ENCODE measurements at places on chromosomes 3 and 15.

DNA sequence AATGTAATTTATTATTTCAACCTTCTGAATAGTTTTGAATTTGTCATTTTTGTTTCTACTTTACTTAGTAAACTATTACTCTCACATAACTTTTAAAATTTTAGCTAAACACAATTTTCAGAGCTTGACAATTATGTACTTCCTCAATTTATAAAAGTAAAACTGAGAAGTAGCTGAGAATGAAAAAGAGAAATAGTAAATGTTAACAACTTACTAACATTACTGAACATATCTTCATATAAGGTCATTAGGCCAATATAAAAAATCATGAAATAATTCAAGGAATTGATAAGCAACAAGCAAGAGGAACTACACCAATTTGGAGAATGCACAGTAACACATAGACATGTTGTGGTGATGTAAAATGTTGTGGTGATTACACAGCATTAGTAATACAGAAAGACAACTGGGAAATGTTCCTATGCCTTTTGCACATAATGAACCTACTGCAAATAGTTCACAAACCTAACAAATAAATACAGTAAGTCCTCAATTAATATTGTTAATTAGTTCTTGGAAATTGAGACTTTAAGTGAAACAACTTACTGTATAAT lies 137.9 kb downstream of the CBLB start:
- no peak for DNase-seq

DNA sequence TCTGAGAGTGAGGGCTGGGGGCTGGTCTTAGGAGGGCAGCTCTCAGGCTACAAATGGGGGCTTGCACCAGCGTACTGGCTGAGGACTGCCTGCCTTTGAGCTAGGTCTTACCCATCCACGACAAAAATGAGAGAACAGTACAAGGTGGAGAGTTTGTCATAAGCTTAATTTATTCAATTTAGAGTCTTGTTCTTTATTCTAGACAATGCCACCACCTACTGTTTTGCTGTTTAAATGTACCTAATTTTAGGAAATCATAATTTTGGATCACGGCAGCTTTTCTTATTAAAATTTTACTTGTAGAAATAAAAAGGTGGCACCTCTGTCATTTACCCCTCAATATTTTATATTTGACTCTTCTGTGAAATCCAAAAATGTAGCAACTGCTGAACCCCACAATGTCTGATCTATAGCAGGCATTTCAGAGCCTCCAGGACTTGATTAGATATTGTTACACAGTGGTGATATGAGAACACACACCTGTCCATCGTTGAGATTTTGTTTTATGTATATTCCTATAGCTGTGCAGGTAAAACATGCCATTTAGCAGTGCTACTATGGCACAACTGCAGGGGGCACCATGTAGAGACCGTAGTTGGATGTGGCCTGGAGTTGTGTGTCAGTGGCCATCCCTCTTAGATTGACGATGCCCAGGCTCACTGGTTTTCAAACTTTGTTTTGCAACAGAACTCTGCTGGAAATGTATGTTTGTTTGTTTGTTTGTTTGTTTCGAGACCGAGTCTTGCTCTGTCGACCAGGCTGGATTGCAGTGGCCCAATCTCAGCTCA lies 88.6 kb downstream of the SLCO3A1 start:
- no peak for DNase-seq

DNA sequence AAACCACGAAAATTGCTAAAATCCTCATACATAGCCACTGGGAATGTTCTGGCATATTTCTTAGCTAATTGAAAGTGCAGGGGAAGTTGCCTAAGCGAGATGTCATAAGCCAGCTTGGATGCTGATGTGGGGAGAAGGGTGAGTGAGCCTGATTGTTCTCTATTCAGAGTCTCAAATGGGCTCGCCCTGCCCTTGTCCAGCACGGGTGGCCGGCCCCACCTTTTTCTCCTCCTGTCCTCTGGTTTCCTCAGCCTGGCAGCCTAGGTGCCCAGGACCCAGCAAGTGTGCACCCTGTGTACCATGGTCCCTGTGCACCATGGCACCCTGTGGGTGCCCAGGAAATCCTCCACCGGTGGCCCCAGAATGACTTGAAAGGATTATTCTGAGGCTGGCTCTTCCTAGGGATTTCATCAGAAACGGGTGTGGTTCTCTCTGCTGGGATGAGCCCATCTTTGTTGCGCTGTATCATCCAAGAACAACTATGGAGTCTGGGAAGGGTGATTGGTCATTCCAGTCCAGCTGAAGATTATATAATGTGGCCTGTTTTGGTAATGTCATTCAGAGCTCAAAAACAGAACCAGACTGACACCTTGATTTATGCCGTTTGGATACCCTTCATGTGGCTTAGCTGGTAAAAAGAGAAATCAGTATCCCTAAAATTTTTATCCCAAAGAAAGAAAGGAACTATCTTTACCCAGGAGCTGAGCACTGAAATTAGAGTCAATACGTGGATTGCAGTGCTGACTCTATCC lies 150.8 kb upstream of the BHLHE40 start:
- DNase-seq, result no peak

- no peak for DNase-seq
These were observed 71.6 kb downstream of the MEIS2 start for GRCh38 chr15:37028625-37029296.

DNA sequence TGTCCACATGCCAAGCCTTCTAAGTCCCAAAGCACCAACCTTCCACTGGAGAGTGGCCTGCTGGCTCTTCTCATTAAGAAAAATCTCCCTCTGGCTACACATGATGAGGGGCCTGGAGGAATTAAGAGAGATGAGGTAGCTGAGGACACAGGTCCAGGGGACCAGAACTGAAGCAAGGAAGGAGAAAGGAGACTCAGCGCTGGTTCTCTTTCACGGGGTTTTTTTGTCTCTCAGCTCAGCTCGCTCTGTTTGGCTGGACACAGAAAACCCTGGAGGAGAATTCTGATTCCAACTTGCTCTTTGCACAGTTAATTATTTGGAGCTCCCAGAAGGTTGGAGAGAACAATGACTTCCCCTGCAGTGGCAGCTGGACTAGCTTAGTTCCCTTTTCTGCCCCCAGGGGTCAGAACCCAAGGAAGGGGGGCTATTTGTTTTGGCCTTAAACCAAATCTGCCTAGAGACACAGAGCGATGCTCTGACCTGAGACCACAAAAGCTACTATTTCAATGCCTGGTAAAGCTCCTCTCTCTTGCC lies 507.6 kb downstream of the FHIT start:
- no peak for DNase-seq

DNA sequence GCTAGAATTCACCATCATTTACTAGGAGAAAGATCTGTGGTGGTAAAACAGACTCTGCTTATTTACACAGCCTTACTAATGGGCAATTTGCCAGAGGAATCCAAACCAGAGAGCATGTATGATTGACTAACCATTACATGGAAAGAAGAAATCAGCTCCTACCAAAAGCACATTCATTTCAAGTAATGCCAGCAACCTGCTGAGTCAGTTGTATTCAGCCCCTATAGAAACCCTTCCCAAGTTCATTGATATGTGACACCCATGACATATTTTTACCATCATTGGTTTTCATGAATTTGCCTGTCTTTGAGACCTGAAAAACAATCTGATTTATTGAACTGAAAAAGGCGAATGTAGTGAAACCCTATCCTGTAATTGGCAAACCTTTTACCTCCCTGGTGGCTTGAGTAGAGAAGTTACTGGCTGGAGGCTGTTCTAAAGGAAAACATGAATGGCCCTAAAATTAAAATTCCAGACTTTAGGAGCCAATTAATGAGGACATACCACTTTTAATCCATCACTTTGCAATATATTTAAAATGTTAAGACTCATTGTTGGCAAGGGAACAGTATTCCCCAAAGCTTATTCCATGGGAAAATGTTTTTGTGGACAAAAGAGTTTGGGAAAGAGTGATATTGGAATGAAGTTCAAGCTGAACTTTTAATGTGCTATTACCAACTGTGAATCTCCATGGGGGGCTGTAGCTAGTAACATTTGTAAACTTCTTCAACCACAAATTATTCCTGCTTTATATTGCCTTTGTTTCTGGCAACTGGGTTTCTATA lies 542.9 kb downstream of the FHIT start:
- DNase-seq, result no peak

DNA sequence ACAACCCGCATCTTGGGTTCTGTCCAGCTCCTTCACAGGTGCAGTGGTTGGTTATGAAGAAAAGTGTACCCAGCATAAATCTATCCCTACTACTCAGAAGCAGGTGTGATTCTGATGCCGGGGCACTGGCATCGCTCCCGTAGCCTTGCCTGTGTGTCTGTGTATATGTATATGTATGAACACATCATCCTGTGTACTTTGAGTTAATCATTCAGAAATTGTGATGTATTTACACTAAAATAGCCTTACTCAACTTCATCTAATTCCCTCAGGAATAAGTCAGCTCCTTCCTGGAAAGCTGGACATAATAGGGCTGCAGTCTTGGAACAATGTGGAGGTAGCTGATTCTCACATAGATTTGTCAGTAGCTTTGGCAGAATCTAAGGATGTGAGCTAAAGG lies 6.7 kb upstream of the ZBED2 start:
- DNase-seq, result no peak

GRCh38 chr3:170247875-170248274 lies 25.7 kb downstream of the PRKCI start:
- DNase-seq, result no peak

- DNase-seq, result no peak
These were observed 182.7 kb downstream of the MEIS2 start for GRCh38 chr15:36917411-36918267.

- no peak for DNase-seq
These were observed 240.0 kb downstream of the THSD4 start for GRCh38 chr15:71355268-71355667.

DNA sequence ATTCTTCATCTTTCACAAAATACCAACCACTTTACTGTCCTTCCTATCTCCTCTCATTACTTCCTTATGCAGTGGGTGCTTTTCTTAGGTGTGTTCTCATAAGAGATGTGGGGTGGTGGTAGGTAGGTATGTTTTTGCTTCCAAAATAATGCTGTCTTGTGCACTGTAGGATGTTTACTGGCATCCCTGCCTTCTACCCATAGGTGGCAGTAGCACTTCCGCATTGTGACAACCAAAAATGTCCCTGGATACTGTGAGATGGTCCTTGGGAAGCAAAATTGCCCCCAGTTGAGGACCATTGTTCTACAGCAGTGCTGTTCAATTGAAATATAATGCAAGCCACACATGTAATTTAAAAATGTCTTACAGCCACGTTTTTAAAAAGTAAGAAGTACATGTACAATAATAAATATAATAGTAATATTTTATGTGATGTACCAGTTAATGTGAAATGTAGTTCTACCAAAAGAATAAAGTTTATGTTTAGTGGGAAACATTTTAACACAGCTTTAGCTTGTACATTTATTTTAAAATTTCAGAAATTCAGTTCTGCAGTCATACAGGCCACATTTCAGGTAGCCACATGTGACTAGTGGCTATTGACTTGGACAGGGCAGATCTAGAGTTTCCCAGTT lies 75.2 kb downstream of the NEO1 start:
- no peak for DNase-seq

DNA sequence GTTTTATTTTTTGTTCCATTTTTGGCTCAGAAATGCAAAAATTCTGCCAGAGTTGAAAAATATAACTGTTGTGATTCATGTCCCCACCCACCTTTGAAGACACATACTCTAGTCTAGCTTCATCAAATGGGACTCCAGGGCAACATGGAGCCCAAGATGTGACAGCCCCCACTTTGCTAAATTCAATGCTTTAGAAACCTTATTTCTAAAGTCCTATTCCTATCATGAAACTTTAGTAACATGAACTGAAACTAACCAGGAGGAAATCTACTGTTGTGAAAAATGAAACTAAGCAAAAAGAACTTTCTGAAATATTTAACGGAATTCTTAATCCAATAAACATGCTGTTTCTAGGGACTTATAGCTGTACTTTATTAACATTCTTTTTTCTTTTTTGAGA lies 20.3 kb downstream of the UBP1 start:
- DNase-seq, result no peak

DNA sequence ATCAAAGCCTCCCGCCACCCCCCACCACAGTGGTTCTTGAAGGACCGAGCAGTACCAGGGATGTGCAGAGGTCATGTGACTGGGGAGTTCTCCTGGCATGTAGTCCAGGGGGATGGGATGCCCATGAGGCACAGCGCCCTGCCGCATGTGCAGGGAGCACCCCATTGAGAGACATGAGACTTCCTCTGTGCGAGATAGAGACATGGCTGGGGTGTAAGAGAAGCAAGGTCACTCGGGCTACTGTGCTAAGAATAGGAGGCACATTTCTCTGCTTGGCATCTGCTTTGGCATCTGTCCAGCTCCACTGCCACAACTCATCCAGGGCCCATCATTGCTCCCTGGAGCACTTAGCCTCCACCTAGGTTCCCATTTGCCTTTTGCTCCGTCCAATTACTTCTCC lies 2.4 kb upstream of the CYP1A1 start:
- no peak for DNase-seq

DNA sequence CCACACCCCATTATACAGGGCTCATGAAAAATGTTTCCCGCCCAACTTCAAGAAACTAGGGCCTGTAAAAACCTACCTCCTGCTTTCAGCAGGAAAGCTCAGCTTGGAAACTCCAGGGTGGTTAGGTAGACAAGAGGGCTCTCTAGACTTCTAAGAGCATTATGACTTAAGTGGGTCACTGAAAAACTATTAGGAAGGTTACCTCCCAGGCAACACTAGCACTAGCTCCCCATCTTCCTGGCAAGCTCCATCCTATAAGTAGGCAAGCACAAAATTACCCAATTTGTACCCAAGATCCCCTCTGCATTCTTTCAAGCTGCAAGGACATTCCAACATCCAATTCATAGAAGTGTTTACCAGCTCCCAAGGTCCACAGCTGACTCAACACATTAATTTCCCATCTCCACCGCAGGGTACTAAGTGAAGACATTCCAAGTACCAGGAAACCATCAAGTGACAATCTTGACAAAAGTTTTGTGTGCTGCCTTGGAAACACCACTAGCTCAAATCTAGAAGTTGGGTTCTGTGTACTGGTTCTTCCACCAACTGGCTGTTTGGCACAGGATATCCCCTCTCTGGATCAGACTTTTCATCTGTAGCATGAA lies 46.9 kb downstream of the WNT5A start:
- DNase-seq, result no peak

DNA sequence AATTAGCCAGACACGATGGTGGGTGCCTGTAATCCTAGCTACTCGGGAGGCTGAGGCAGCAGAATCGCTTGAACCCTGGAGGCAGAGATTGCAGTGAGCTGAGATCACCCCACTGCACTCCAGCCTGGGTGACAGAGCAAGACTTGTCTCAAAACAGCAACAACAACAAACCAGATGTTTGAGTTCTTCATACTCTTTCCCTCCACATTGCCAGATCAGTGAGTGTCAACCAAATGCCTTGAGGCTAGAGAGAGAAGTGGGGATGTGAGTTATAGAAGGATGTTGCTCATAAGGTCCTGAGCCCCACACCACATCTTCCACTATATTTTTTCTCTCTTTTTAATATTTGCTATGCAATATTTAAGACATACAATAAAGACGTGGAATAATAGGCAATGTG lies 19.8 kb downstream of the MAPKBP1 start:
- DNase-seq, result no peak
